ENCODE measurements at places on chromosomes 13 and 19. TPM values are rescaled to one million over a fixed set of nuclear protein-coding genes. Genes with fewer than 3 reads are reported as not detected.

- DNase-seq, result no peak
Observed at GRCh38 chr13:111326621-111326965, 6.2 kb downstream of the TEX29 start.

DNA sequence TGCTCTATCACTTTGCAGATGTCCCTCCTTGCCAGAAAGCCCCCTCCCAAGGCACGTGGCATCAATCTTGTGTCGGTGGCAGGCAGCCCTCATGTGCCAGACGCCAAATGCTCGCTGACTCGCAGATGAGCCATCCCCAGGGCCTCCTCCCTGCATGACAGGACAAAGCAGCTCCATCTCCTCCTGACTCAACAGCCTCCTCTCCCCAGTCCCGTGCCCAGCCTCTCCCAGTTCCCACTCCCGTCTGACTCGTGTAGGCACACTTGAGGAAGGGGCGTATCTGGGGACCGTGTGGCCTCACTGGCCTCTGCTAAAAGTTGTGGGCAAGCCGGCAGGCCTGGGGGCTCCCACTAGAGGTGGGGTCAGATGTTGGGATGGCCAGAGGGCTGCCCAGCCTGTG is 133.6 kb downstream of the STK24 start:
- DNase-seq, result no peak

- DNase-seq, result no peak
Observed at GRCh38 chr19:39481229-39481545, 549 bp downstream of the TIMM50 start.

DNA sequence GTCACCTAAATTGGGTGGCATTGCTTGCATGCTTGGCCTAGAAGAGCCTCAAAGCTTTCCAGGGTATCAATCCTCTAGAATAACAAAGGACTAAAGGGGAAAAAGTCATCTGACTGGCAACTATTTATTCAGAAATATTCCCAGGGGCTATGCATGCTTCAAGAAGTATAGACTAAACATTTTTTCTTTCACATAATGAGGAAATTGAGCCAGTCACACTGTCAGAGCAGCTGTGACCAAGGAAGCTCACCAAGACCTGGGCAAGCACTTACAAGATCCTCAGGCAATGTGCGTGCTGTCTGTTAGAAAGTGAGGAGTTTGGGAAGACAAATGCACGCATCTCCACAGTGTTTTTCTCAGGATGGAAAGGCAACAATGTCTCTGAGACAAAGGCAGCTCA is 747.2 kb downstream of the DIAPH3 start:
- no peak for DNase-seq

DNA sequence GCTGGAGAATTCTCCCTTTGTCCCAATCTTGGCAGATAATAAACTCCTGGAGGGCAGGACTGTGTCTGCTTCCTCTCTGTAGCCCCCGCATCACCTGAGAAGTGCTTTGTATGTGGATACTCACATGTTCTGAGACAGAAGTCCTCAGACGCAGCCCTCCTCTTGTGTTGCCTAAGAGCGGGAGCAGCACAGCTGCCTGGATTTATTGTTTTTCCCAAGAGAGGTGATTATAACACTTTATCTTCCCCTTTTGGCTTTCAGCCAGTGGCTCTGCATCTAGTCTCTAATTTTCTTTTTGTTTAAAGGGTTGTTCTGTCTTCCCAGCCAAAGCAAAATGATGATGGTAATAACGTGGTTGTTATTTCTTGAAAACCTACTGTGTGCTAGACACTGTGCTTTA is 36.1 kb downstream of the OLFM4 start:
- peak; percentile 30 for DNase-seq

DNA sequence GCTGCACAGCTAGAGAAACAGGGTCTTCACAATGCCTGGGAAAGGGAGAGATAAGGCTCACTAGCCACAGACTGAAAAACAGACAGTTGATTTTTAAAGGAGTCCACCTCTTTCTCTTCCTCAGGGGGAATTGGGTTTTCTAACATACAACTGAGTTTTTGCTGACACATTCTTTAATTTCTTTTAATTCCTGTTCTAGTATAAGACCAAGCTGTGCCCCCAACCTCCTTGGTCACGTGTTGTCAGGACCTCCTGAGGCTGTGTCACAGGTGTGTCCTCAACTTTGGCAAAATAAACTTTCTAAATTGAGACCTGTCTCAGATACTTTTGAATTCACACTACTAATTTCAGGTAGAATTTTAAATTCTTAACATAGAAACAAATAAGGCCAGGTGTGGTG is 12.1 kb upstream of the ZNF492 start:
- DNase-seq, result no peak

- DNase-seq, result no peak
Observed at GRCh38 chr19:47135156-47135555, 4.5 kb downstream of the SAE1 start.

Gene TNFAIP8L1
- 10.0 TPM for total RNA-seq

Gene RASIP1
- 4.2 TPM for total RNA-seq

Gene TPTE2
- total RNA-seq, result not detected

Gene ZNF780A
- 7.3 TPM for total RNA-seq

Gene ZNF69
- 24.6 TPM for total RNA-seq

Gene CGB5
- total RNA-seq, result 1.9 TPM

Gene TPM4
- total RNA-seq, result 405 TPM

Gene ABHD8
- 15.9 TPM for total RNA-seq

Gene CLDN10
- total RNA-seq, result 0.83 TPM

Gene ZSWIM4
- 3.1 TPM for total RNA-seq

Data from hepatocyte (in vitro differentiated cells).